Hepatic stellate cell (primary cell): ENCODE measurements at places on chromosomes 12 and 14.

GRCh38 chr14:76083796-76084765, 67.6 kb upstream of the GPATCH2L start:
- DNase-seq = no peak

DNA sequence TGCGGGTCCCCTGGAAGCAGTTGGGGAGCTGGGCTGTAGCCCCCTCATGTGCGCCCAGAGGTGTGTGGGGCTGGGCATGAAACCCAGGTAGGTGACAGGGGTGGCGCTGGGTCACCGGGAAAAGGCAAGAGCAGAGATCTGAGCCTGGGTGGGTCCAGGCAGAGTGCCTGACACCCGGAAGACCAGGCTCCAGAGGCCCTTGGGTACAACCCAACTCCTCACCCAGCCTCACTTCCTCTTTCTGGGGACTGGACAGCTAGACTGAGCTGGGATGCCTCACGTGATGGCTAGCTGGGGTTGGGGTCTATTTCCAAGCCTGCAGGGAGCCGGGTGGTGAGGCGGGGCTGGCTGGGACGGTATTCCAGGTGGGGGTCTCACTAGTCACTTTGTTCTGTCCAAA, 16.3 kb upstream of the CYP46A1 start:
- DNase-seq = no peak

- no peak for DNase-seq
Observed at GRCh38 chr12:4153343-4153892, 120.1 kb upstream of the CCND2 start.

DNA sequence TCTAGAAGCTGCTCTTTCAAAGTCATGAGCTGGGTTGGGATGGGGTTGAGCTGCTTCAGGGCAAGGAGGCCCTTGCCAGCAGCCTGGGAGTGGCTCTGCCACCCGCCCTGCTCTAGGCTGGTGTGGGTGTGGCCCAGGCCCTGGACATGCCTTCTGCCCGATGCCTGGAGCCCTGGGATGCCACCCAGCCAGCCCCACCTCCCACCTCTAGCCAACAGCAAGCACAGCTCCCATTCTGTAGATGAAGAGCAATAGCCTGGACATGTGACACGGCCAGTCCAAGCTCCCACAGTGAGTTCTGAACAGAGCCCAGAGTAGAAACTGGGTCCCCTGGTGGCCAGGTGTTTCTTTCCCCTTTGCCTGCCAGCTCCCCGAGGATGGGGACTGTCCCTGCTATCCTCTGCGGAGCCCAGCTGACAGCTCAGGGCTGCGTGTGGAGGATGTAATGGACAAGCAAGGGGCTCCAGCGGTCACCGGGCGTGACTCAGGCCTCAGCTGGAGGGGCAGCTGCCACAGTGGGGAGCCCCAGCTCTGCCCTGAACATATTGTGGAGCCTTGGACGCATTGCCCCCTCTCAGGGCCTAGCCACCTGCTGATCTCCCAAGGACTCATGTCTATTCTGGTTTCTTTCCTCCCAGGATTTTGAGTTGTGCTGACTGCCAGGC, 165.2 kb downstream of the TSPAN9 start:
- DNase-seq = no peak

GRCh38 chr14:101716956-101717662, 44.4 kb upstream of the PPP2R5C start:
- no peak for DNase-seq
